Astrocyte (in vitro differentiated cells and primary cell): ENCODE measurements at places on chromosomes 12 and 14.

GRCh38 chr14:30355431-30355913, 203.5 kb upstream of the G2E3 start:
- DNase-seq: peak; percentile 22

GRCh38 chr12:45205165-45205825, 10.6 kb upstream of the ANO6 start:
- no peak for DNase-seq

- no peak for DNase-seq
These were observed 74.1 kb downstream of the SLC8A3 start for GRCh38 chr14:70114621-70115156.

DNA sequence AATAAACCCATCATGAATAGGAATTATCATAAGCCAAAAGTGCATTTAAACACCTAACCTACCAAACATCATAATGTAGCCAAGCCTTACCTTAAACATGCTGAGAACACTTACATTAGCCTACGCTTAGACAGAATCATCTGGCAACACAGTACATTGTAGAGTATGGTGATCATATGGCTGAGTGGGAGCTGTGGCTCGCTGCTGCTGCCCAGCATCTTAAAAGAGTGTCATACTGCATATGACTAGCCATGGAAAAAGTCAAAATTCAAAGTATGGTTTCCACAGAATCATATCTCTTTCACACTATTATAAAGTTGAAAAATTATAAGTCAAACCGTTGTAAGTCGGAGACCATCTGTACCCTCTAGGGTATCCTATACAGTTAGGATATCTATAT, 32.0 kb upstream of the PRPF39 start:
- DNase-seq: no peak

GRCh38 chr14:101501858-101502615, 59.3 kb upstream of the DIO3 start:
- DNase-seq: no peak

- no peak for DNase-seq
These were observed 2.0 kb downstream of the DDX51 start for GRCh38 chr12:132141976-132142678.

DNA sequence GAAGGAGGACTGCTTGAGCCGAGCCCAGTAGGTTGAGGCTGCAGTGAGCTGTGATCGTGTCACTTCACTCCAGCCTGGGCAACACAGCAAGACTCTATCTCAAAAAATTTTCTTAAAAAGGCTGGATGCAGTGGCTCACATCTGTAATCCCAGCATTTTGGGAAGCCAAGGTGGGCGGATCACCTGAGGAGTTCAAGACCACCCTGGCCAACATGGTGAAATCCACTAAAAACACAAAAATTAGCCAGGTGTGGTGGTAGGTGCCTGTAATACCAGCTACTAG, 17.1 kb upstream of the MDM2 start:
- DNase-seq: no peak

GRCh38 chr14:66606826-66607225, 98.9 kb downstream of the GPHN start:
- DNase-seq: no peak

DNA sequence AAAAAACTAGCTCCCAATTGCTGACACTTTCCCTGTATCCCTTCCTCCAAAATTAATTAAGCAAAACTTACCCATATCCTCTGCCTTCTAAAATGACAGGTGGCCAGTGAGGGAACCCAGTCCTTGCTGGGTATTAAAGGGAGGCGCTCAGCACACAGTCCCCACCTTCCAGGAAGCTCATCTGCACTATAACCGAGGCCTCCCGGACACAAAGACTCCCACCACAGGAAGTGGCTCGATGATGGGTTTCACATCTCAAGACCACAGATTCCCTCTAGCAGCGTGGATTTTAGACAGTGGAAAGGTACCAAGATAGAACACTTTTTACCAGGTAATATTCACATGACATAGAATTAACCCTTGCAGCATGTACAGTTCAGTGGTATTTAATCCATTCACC, 126.8 kb upstream of the NCOR2 start:
- DNase-seq: no peak

GRCh38 chr12:97797473-97797872, 334.9 kb downstream of the RMST start:
- DNase-seq: no peak

DNA sequence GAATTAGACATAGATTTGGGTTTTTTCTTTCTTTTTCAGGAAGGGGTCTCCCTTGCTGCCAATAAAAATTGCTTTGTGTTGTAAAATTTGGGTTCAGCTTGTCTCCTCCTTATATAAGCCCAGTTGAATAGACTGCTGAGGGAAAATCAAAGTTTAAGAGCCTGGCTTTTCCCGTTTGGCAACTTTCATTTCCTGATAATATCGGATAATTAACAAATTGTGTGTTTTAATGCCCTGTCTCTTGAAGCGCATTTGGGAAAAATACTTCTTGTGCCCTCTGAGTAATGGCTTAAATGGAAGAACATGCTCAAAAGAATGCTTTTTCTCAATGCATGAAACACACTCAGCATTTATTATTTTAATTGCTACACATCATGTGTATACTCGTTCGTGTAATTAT, 198.0 kb upstream of the DCN start:
- no peak for DNase-seq

- DNase-seq: no peak
These were observed 30.6 kb upstream of the RFX4 start for GRCh38 chr12:106552228-106552627.

- DNase-seq: no peak
These were observed 417.0 kb downstream of the ATP23 start for GRCh38 chr12:58358369-58358768.

GRCh38 chr14:96178461-96179321, 25.9 kb upstream of the BDKRB2 start:
- no peak for DNase-seq

DNA sequence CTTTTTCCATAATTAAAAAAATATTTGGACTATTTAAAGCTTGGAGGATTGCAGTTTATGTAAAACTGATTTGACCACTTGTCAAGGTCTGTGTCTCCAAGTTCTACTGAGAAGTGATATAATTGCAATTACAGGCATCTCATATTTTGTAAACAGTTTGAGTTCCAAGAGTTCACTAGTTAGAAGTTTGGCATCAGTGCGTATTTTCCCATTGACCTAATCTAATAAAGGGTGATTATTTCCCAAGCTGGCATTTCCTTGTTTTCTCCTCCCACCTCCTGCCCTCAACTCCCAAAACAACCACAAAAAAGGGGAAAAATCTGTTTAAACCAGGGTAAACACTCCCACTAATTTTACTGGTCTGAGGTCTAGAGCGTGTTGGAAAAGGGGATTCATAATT, 3.0 kb upstream of the MYF6 start:
- DNase-seq: no peak

DNA sequence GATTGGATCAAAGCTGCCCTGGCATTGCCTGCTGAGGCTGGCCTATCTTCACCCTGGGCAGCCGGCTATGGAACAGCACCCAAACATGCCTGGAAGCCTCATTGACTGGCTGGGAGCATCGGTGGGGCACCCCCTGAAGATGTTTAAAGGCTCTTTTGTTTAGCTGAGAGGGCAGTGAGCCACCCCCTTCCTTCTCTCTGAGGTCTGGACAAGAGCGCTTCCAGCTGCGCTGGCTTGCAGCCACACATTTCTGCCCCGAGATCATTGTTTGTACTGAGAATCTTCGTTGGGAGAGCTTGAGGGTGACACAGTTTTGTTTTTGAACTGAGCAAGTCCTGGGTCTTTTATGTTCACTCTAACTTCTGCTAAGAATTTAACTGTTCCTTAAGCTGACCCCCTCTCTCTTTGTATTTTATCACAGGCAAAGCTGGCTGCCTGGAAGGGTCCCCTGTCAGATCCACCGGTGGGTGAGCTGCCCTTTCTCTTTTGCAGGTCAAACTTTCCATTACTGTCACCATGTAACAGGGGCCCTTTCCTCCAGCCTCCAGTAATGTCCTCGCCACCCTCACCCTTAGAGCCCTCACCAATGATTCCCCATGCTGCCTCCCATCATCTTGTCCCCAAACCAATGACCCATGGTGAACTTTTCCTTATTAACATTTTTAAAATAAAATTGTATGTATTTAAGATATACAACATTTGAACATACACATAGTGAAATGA, 212.2 kb downstream of the KIF26A start:
- DNase-seq: no peak

DNA sequence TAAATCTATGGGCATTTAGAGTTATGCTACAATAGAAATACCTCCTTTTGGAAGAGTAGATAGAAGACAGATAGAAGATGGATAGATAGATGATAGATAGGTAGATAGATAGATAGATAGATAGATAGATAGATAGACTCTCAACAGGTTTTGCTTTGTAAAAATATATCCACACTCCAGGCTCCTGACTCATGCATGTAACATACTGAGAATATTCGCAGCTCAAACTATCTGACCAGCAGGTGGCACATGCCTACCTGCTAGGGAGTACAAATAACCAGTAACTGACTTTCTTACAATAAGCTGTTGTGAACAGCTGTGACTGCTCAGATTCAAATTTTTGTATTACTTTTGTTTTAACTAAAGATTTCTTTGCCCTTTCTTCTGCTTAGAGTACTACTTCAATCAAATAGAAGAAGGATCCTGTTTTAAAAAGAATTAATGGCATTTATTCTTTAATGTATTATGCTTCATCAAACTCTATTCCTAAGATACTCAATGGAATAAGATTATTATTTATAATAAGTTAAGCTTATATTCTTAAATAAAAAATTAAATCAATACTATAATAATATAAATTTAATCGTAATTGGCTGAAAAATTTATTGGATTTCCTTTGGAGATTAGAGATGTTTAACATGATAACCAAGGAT, 15.8 kb upstream of the CPNE8 start:
- DNase-seq: peak; percentile 54

GRCh38 chr14:22877000-22877501, 5.5 kb downstream of the LRP10 start:
- no peak for DNase-seq

- DNase-seq: no peak
These were observed 26.5 kb upstream of the RCOR1 start for GRCh38 chr14:102565959-102566358.

- peak; percentile 99 for DNase-seq
These were observed 56.9 kb downstream of the CHST11 start for GRCh38 chr12:104513681-104514080.

DNA sequence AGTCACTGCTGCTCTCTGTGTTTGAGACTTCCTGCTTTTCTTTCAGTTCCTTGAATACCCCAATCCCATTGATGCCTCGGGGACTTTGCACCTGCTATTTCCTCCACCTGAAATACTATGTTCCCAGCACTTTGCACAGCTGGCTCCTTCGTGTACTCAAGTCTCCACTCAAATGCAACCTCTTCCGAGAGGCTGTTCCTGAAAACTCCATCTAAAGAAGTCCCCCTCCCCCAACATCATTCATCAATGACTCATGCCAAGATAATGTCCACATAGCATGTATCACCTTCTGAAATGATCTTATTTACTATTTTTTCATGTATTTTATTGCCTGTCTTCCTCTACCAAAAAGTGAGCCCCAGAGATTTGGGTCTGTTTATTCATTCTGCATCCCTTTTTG, 48.6 kb downstream of the HSPB8 start:
- no peak for DNase-seq

DNA sequence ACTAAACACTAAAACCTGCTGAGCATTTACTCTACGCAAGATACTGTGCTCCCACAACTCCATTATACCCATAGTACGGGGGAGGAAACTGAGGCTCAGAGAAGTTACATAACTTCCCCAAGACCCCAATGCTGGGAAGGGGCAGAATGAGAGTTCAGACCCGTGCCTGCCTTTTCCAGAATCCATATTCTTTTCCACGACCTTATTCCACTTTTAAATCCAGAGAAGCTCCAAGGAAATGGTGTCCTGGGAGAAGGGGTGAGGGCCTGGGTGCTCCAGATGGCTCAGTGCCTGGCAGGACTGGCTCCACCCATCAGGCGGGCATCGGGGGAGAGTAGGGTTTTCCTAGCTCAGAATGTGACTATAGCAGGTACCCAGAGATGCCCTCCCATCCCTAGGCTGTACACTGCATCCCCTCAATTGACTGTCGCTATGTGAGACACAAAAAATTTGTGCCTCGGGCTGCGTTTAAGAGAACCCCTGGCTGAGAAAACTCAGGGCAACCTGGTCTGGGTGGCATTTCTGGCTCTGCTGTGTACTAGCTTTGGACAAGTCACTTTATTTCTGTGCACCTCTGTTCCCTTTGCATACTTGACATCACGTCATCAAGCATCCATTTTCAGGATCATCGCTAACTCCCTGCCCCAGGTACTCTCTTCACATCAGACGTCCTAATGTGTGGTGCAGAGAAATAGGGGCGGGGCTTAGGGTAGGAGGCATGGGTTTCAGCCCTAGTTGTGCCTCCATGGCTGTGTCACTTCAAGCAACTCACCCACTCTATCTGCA, 11.6 kb upstream of the IQSEC3 start:
- no peak for DNase-seq

DNA sequence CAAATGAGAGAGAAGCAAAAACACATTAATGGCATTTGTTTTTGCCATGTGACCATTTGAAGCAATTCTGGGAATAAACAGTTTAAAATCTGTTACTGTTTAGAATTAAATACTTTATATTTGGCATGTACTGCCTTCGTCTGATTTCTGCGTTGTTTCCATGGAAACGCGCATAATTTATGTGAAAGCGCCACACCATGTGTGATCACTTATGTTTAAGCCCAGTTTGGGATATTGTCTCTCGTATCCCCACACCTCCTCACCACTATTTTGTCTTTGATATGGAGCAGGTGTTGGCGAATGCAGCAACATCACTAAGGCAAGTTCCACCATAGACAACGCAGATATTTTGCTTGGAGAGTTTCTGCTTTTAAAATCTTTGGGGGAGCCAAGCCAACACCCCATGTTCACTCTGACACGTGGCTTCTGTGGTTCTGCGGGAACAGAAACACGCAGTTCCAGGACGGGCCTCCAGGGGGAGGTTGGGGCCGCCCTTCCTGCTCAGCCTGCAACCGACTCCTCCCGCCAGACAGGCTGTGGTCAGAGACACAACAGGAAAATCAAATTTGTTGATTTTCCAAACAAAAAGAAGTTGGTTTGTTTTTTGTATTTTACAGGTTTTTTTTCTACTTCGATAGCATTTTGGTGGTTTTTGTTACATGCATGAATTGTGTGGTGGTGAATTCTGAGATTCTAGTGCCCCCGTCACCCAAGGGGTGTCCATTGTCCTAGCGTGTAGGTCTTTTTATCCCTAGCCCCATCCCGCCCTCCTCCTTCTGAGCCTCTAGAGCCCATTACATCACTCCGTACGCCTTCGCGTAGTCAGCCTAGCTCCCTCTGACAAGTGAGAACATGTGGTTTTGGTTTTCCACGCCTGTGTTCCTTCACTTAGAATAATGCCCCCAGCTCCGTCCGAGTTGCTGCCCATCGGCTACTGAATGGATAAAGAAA, 101.9 kb upstream of the SFSWAP start:
- no peak for DNase-seq

DNA sequence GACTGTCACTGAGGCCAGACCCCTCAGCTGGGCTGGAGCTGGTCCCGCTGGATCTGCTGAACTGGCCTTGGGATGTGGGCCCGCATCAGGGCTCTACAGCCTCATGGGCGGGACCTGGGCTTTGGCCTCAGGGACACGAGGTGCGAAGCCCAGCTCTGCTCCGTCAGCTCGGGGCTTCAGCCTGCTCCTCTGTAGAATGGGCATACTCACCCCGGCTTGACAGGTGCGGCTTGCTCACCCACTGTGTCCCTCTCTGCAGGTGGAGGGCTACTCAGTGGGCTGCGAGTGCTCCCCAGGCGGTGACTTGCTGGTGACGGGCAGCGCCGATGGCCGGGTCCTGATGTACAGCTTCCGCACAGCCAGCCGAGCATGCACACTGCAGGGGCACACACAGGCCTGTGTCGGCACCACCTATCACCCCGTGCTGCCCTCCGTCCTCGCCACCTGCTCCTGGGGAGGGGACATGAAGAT, 57.6 kb downstream of the BEGAIN start:
- no peak for DNase-seq
